Effector memory CD4-positive, alpha-beta T cell (primary cell): ENCODE measurements at places on chromosomes 7 and 10.

GRCh38 chr10:118903251-118903650 is 126.3 kb upstream of the NANOS1 start:
- H3K4me3 ChIP-seq = no peak overlapping the region
- H3K27ac ChIP-seq = no peak overlapping the region
- H3K27me3 ChIP-seq = no peaks in the 10 kb centered on the region
- H3K36me3 ChIP-seq = no peaks in the 10 kb centered on the region

GRCh38 chr10:13648425-13648824 is 61.7 kb downstream of the PRPF18 start:
- no peaks in the 10 kb centered on the region for H3K27me3 ChIP-seq
- no peaks in the 10 kb centered on the region for H3K4me1 ChIP-seq
- H3K36me3 ChIP-seq = peaks cover 6% of the 10 kb centered on the region
- H3K4me3 ChIP-seq = no peak overlapping the region
- DNase-seq = no peak

- H3K27me3 ChIP-seq = no peaks in the 10 kb centered on the region
- peak overlapping the region; percentile 84 for H3K27ac ChIP-seq
- H3K36me3 ChIP-seq = no peaks in the 10 kb centered on the region
These were observed 361.8 kb downstream of the GATA3 start for GRCh38 chr10:8416192-8416701.

GRCh38 chr7:45987521-45988290 is 66.6 kb upstream of the IGFBP3 start:
- H3K36me3 ChIP-seq = no peaks in the 10 kb centered on the region
- DNase-seq = no peak
- no peak overlapping the region for H3K27ac ChIP-seq

- no peaks in the 10 kb centered on the region for H3K36me3 ChIP-seq
- no peaks in the 10 kb centered on the region for H3K4me1 ChIP-seq
- H3K4me3 ChIP-seq = no peak overlapping the region
- H3K27me3 ChIP-seq = no peaks in the 10 kb centered on the region
These were observed 58.4 kb upstream of the SPOCK2 start for GRCh38 chr10:72146559-72147323.

- no peaks in the 10 kb centered on the region for H3K4me1 ChIP-seq
- no peak overlapping the region for H3K4me3 ChIP-seq
- H3K36me3 ChIP-seq = no peaks in the 10 kb centered on the region
- no peak overlapping the region for H3K27ac ChIP-seq
These were observed 180.8 kb downstream of the PRKCQ start for GRCh38 chr10:6399231-6399741.
